GM12878 (cell line): ENCODE measurements at places on chromosomes 16 and 17. TPM values are rescaled to one million over a fixed set of nuclear protein-coding genes. Genes with fewer than 3 reads are reported as not detected.

The TP53TG3B gene
- not detected in 2 replicates for total RNA-seq

The TNS4 gene
- 0.90 and 1.0 TPM in 2 replicates for total RNA-seq

GRCh38 chr17:75615301-75615700, 17.9 kb upstream of the SMIM5 start:
- H3K36me3 ChIP-seq = no peaks in the 10 kb centered on the region
- no peaks in the 10 kb centered on the region for H3K27me3 ChIP-seq
- no peak overlapping the region for H3K27ac ChIP-seq

DNA sequence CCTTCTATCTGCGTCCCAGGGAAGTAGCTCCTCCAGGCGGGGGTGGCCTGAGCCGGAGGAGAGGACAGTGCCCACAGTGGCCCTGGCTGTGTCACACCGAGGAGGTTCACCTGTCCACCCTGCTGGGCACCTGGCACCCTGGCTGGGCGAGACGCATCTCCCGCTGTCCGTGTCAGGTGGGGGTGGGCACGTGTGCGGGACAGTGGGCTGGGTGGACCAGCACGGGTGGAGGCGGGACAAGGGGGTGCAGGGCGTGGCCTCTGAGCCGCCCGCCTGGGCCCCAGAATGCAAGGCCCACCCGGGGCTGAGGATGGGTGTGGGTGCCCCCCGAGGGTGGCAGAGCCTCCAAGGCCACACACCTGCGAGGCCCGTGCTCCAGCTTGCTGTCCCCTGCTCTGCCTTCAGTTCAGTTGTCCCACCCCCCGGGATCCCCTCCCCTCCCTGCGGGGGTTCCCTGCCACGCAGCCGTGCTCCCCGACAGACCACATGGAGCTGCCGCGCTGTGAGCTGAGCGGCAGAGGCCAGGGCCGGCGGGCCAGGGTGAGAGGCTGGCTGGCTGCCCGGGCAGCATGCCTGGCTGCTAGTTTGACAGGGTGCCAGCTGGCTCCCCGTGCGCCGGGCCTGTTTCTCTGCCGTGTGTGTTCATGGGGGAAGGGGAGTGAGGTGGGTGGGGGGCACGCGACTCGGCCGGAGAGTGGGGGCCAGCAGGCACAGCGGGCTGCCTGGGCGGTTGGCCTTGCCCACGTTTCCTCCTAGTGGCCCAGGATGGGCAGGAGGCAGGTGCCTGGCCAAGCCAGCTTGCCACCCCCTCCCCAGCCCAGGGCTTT, 33.9 kb downstream of the BAHCC1 start:
- peaks cover 6% of the 10 kb centered on the region; the same call in 1 of the 2 replicates for H3K27me3 ChIP-seq
- no peaks in the 10 kb centered on the region for H3K36me3 ChIP-seq
- H3K4me1 ChIP-seq = no peaks in the 10 kb centered on the region
- DNase-seq = no peak
- no peak overlapping the region for H3K4me3 ChIP-seq

DNA sequence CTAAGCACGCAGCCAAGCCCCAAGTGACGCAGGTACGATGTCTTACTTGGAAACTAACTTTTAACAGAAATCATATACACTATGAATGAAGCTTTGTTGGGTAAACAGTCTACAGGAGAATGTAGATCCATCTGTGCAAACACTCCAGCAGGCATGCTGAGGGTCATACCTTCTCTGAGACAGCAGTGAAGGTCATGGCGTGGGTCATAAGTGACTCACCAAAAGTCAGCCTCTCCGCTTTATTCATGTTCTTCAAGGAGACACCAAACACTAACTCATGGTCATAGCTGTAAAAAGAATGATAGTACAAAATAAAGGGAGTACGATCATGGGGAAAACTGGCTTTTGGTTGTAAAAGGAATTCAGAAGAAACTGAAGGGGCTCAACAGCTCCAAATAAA, 20.6 kb downstream of the BLMH start:
- peaks cover 9% of the 10 kb centered on the region for H3K36me3 ChIP-seq
- no peak overlapping the region for H3K4me3 ChIP-seq
- H3K27me3 ChIP-seq = no peaks in the 10 kb centered on the region

- H3K4me3 ChIP-seq = no peak overlapping the region
- DNase-seq = no peak
- no peaks in the 10 kb centered on the region for H3K36me3 ChIP-seq
- H3K27ac ChIP-seq = no peak overlapping the region
- no peaks in the 10 kb centered on the region for H3K27me3 ChIP-seq
These were observed 366.3 kb upstream of the XYLT1 start for GRCh38 chr16:17836868-17837602.

- H3K27ac ChIP-seq = no peak overlapping the region
- no peak for DNase-seq
- H3K36me3 ChIP-seq = peaks cover 32% of the 10 kb centered on the region
- H3K4me1 ChIP-seq = no peaks in the 10 kb centered on the region; the same call in 1 of the 2 replicates
- H3K27me3 ChIP-seq = no peaks in the 10 kb centered on the region
- H3K4me3 ChIP-seq = no peak overlapping the region
These were observed 31.3 kb downstream of the ZC3H18 start for GRCh38 chr16:88601313-88602036.

- no peaks in the 10 kb centered on the region for H3K4me1 ChIP-seq
- no peak for DNase-seq
- no peaks in the 10 kb centered on the region for H3K36me3 ChIP-seq
- no peak overlapping the region for H3K4me3 ChIP-seq
- no peaks in the 10 kb centered on the region for H3K27me3 ChIP-seq
These were observed 12.6 kb upstream of the ASGR1 start for GRCh38 chr17:7191571-7192270.
